HAP-1 (cell line): ENCODE measurements at places on chromosomes 13 and 19.

DNA sequence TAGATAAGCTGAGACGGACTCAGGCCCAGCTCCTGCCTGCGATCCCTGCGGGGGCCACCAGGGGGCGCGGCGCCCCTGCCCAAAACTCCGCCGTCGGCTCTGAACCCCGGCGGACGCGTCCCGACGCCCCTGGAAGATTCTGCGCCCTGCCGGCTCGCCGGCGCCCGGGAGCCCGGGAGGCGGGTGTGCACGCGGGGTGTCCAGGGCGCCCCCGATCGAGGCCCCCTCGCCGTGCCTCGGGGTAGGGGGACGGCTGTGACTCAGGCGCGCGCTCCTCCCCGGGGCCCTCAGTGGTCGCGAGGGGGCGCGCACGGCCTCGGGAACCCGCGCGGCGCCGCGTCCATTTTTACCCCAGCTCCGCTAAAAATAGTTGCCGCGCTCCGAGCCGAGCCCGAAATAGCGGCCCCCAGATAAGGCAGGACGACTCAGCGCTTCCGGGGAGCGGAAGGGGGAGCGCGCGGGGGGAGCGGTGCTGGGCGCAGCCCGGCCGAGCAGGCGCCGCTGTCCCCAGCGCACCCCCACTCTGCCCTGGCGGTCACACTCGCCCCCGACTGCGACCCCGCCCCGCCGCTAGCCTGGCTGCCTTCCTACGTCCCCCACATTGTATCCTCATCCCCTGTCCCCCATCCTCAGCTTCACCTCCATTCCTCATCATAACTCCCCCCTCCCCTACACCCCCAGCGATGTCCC lies 16.0 kb upstream of the ERCC1 start:
- DNase-seq, result peak; percentile 65

- no peak for DNase-seq
These were observed 87.6 kb upstream of the ZNF91 start for GRCh38 chr19:23482829-23483228.

DNA sequence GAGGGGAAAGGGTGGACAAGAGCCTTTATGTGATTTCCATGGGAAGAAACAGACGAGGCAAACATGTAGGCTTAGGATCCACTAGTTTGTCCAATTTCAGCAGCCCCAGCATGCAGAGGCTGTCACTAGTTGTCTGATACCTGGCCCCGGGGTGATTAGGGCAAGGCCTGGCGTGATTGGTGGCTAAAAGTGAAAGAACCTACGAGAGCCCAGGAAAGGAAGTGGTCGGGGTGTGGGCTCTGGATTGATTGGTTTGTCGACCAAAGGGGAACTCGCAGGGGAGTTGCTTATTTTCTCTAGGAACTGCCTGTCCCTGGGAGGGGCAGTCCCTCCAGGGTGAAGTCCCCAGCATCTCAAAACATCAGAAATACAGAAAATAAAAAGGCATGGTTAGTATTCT lies 64.2 kb upstream of the UQCRFS1 start:
- DNase-seq, result no peak

- no peak for DNase-seq
These were observed 2.2 kb upstream of the AP2S1 start for GRCh38 chr19:46852830-46853229.

DNA sequence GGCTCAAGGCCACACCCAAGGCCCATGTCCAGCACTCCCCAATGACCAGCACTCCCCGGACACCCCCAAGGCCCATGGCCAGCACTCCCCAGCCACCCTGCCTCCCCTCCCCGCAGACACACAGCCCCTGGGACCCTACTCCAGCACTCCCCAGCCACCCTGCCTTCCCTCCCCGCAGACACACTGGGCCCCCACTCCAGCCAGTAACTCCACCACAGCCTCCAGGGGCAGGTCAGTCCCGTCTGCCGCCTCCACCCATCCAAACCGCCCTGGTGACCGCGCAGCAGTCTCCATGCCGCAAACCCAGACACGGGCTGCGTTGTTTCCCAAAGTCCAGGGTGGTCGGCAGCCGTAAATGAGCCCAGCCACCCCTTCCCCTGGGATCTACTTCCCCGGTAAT lies 70.7 kb downstream of the SPACA7 start:
- no peak for DNase-seq

GRCh38 chr13:73542446-73542845 lies 483.6 kb downstream of the KLF5 start:
- DNase-seq, result no peak

- no peak for DNase-seq
These were observed 500 bp downstream of the AP3D1 start for GRCh38 chr19:2150794-2151338.

- no peak for DNase-seq
These were observed 7.6 kb downstream of the NUCB1 start for GRCh38 chr19:48907671-48908070.

- DNase-seq, result no peak
These were observed 166.7 kb downstream of the USP12 start for GRCh38 chr13:27004866-27005265.

DNA sequence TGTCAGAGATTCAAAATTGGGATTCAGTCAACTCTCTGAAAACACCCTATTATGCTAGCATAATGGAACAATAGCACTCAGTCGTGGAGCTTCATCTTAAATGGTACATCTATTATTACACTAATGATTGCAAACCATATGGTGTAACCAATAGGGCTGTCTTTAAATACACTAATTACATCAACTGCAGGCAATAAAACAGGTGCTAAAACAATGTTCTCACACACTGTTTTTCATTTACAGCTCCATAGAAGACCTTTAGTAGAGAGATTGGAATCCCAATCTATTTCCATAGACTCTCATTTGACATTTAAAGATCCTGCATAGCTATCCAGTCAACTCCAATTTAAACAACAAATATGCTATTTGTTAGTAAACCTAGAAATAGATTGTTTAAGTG lies 1917.4 kb downstream of the OLFM4 start:
- DNase-seq, result peak; percentile 61

- no peak for DNase-seq
These were observed 10.9 kb downstream of the PRAM1 start for GRCh38 chr19:8491574-8491973.

GRCh38 chr19:11208561-11209471 lies 11.5 kb upstream of the KANK2 start:
- DNase-seq, result no peak
